ENCODE measurements at places on chromosomes 2 and 18.

DNA sequence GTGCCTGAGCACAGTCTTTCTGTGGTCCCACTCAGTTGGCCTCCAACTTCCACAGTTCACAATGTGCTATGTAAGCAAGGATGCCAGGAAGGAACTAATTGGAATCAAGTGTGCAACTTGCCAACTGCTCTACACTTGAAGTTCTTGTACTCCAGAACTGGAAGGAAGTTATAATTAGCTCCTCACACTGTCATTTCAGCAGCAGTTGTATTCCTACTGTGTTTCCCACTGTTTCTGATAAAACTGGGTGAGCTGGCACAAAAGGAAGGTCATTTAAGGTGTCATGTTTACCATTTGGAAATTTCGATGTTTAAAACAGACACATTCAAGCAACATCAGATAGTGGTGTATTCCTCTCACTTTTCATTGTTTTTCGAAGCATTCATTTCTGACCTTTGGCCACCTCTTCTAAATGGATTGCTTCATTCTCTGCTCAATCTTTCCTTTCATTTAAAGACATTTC lies 84.2 kb downstream of the ANTXR1 start:
- DNase-seq, result no peak

GRCh38 chr2:86283411-86284030 lies 53.9 kb downstream of the REEP1 start:
- no peak for DNase-seq

- DNase-seq, result no peak
These were observed 374.4 kb upstream of the SALL3 start for GRCh38 chr18:78605255-78605654.

DNA sequence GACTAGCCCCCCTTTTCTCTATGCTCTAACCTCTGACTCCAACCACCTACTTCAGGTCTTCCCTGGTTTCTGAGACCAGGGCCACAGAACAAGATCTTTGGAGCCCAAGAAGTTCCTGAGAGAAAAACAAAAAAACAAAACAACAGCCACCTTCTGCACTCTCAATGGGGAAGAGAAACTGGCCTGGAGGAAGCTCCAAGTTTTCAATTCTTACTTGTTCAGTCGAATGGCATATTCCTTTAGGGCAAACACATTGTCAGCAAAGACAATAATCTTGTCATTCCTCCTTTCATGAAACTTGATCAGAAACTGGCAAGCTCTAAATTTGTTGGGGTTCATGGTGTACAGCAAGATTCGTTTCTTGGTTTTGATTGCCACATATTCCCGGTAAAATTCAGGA lies 15.0 kb downstream of the ERCC3 start:
- no peak for DNase-seq

GRCh38 chr2:191434072-191434471 lies 188.9 kb downstream of the MYO1B start:
- DNase-seq, result no peak

- no peak for DNase-seq
These were observed 89.6 kb upstream of the CCDC68 start for GRCh38 chr18:55048892-55049291.

GRCh38 chr2:197576631-197577030 lies 60.8 kb downstream of the MOB4 start:
- DNase-seq, result no peak

DNA sequence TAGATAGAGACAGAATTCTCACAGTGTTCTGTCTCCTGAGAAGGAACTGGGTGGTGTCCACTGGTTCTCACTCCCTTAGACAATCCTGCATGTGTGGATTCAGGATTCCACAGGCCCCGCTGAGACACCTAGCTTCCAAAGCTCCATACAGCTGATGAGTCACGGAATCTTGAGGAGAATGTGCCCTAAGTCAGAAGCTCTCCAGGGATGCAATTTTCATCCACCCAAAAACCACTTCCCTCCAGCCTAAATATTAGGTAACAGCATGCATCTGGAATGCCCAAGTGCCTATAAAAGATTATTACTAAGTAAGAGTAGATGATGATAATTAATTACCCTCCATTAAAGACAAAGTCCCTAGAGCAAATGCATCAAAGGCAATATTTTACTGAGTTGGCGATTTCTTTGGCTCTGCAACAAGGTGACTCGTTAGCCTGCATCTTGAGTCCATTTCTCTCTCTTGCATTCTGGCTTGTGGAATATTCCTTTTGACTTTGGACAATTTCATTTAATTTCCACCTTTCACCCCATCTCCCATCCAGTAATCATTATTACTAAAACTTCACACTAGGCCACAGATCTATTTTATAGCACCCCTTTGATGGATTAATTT lies 475.1 kb downstream of the TNS1 start:
- DNase-seq, result no peak

GRCh38 chr2:8606649-8607550 lies 75.0 kb upstream of the ID2 start:
- DNase-seq, result no peak

DNA sequence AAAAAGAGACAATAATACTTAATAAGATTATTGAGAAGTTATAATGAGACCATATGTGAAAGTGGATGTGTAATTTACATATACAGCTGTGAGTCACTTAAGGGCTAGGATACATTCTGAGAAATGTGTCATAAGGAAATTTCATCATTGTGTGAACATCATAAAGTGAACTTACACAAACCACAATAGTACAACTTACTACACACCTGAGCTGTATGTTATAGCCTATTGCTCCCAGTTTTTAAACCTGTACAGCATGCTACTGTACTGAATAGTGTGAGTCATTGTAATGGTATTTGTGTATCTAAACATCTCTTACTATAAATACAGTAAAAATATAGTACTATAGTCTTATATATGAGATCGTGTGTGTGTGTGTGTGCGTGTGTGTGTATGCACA lies 1420.3 kb upstream of the PIK3C3 start:
- no peak for DNase-seq

DNA sequence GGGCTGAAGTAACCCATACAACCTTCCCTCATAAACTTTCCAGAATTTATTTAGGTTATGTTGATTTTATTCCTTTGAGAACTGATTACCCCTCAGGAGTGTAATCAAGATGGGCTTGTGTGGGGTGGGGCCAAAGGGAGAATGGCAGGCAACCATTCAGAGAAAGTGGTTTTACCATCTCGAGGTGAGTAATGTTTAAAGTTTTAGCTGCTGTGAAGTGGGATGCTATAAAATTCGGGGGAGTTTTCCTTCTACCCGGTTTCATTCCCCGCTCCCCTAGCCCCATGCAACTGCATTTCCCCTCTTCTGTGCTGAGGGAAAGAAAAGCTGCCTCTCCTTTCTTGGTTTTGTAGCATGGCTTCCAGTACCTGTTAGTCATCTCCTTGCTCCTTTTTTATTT lies 34.7 kb downstream of the MAP4K4 start:
- DNase-seq, result no peak
